ENCODE measurements at places on chromosomes 4 and X.
A peak's percentile ranks its signal among the peaks of the same experiment; 100 is the strongest.

DNA sequence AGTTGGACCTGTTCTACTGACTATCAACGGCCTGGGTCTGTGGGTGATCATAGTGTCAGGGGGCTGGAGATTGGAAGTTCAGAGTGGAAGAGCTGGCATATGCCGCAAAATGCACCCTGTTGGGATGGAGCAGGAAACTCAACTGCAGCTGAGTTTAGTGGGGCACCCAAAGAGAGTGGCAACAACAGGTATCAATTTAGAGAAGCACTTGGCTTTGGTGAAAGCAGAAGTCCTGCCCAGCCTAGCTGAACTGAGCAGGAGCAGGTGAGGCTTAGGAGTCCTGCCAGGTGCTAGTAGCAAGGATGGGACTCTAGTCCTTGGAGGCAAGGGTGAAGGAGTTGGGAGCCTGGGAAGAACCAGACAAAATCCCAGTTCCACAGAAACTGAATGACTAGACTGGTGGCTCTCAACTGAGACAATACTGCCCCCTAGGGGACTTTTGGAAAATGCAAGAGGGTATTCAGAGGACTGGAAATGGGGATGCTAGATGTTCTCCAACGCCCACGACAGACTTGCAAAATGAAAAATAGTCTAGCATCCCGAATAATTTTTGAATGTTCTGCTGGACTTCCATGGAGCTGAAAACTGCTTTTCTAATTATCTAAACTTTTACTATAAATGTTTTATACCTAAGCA is 49.4 kb downstream of the RTL9 start:
- no peaks in the 10 kb centered on the region for H3K4me1 ChIP-seq
- no peaks in the 10 kb centered on the region for H3K36me3 ChIP-seq
- no peak overlapping the region for H3K4me3 ChIP-seq
- H3K27ac ChIP-seq = no peak overlapping the region
- no peaks in the 10 kb centered on the region for H3K27me3 ChIP-seq

- no peaks in the 10 kb centered on the region for H3K27me3 ChIP-seq
- DNase-seq = no peak
- H3K27ac ChIP-seq = no peak overlapping the region
- H3K4me1 ChIP-seq = no peaks in the 10 kb centered on the region
These were observed 1183.9 kb downstream of the RPA4 start for GRCh38 chrX:98067611-98068010.

- no peak for DNase-seq
- no peak overlapping the region for H3K27ac ChIP-seq
- no peak overlapping the region for H3K4me3 ChIP-seq
- no peaks in the 10 kb centered on the region for H3K27me3 ChIP-seq
- H3K4me1 ChIP-seq = no peaks in the 10 kb centered on the region
These were observed 226.9 kb upstream of the HCCS start for GRCh38 chrX:10884246-10884645.

- no peak for DNase-seq
- no peaks in the 10 kb centered on the region for H3K27me3 ChIP-seq
- H3K4me1 ChIP-seq = no peaks in the 10 kb centered on the region
- no peak overlapping the region for H3K4me3 ChIP-seq
- peak overlapping the region; percentile 43 for H3K27ac ChIP-seq
These were observed 88.9 kb upstream of the RPL34 start for GRCh38 chr4:108531461-108531860.

DNA sequence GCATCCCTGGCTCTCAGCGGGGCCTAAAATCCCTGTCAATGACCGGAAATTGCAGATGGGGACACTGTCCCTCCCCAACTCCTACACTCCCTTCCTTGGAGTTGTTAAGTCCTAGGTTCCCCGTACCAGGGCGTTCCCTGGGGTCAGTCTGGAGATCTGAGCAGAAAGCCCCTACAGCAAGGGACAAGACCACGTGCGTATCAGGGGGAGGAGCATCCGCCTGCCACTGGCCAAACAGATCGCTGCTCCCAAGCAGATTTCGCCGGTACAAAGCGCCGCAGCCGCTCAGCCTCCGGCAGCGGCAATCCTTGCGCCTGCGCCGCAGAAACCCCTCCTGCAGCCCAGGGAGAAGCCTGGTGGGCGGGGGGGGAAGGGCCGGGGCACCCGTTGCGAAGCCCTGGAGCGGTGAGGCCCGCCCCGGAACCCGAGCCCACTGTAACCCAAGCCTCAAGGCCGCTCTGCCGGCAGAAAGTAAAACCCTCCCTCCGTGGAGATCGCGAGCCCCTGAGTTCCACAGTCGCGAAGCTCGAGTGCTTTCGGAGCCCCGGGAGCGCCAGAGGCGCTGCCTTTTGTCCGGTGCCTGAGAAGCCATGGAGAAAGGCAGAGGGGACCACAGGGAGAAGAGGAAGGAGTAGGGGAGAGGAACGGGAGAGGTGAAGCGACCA is 2.7 kb downstream of the CRMP1 start:
- H3K4me3 ChIP-seq = no peak overlapping the region
- H3K27me3 ChIP-seq = peaks cover 88% of the 10 kb centered on the region
- no peak overlapping the region for H3K27ac ChIP-seq
- no peaks in the 10 kb centered on the region for H3K36me3 ChIP-seq
- no peak for DNase-seq

- peaks cover 20% of the 10 kb centered on the region for H3K27me3 ChIP-seq
- no peak within 1 kb of the TSS for H3K4me3 ChIP-seq
- DNase-seq = no peak
- no peak within 1 kb of the TSS for H3K27ac ChIP-seq
These were observed at the start of gene GPR143 for GRCh38 chrX:9765737-9766097. Gene GPR143, minus strand, starts transcription at chrX:9765847. Its CDS starts 30 bp downstream, at chrX:9765817.

DNA sequence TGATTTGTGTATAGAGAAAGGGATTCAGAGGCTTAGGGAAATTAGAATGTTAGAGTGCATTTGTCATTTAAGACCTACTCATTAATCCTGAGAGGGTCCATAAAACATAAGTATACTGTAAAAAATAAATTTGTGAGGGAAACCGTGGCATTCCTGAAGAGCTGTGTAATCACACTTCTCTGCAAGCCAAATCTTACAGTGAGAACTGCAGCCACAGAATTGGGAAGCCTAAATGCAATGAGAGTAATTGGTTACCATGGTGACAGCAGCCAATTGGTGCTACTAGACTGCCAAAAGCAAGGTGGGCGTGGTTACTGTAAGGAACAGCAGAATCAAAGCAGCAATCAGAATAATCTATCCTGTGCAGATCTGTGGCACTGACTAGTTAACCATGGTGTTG is 345.2 kb upstream of the GRID2 start:
- H3K27ac ChIP-seq = no peak overlapping the region
- no peaks in the 10 kb centered on the region for H3K36me3 ChIP-seq
- H3K27me3 ChIP-seq = no peaks in the 10 kb centered on the region
- no peak overlapping the region for H3K4me3 ChIP-seq
- DNase-seq = no peak

DNA sequence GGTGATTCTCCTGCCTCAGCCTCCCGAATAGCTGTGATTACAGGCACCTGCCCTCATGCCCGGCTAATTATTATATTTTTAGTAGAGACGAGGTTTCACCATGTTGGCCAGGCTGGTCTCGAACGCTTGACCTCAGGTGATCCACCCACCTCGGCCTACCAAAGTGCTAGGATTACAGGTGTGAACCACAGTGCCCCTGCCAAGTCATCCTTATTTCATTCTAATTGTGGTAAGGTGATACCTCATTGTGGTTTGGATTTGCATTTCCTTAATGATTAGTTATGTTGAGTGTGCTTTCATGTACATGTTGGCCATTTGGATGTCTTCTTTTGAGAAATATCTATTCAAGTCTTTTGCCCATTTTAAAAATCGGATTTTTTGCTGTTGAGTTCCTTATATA is 93.0 kb downstream of the USP9X start:
- H3K36me3 ChIP-seq = peaks cover 32% of the 10 kb centered on the region
- no peak overlapping the region for H3K27ac ChIP-seq
- H3K4me1 ChIP-seq = peaks cover 3% of the 10 kb centered on the region
- no peak for DNase-seq

GRCh38 chrX:83501530-83501929 is 6.6 kb upstream of the POU3F4 start:
- peaks cover 29% of the 10 kb centered on the region for H3K27me3 ChIP-seq
- H3K36me3 ChIP-seq = no peaks in the 10 kb centered on the region
- H3K4me1 ChIP-seq = no peaks in the 10 kb centered on the region
- no peak overlapping the region for H3K4me3 ChIP-seq
- no peak overlapping the region for H3K27ac ChIP-seq
- no peak for DNase-seq

DNA sequence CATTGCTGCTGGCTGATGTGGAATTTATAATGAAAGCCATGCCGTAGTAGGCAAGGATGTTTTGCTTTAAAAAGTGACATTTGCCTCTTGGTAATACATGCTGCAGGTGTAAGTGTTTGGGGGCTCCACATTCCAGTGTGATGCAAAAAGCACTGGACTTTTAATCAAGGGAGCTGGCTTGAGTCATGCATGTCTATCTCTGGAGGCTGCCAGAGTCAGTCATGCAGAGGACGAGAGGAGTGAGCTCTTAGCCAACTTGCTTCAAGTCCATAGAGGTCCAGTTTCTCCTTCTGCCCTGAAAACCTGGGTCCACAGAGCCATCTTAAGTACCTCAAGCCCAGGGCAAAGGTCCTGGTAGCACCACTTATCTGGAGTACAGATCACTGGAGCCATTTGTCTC is 11.6 kb upstream of the CXCL13 start:
- no peak overlapping the region for H3K4me3 ChIP-seq
- H3K27ac ChIP-seq = no peak overlapping the region
- peaks cover 6% of the 10 kb centered on the region for H3K4me1 ChIP-seq
- no peak for DNase-seq
- H3K36me3 ChIP-seq = no peaks in the 10 kb centered on the region

Data from heart left ventricle (tissue), 16 donors.